HCT116 (cell line): ENCODE measurements at places on chromosomes 7 and 10.

- no peak for DNase-seq
These were observed 68.8 kb downstream of the PROSER2 start for GRCh38 chr10:11891776-11892486.

GRCh38 chr7:31304446-31304845 is 36.1 kb downstream of the NEUROD6 start:
- no peak for DNase-seq

- DNase-seq, result no peak
These were observed 44.9 kb downstream of the HYCC1 start for GRCh38 chr7:22969010-22969431.

- peak; percentile 24 for DNase-seq
These were observed 208.8 kb downstream of the KCNMA1 start for GRCh38 chr10:77428691-77429395.

GRCh38 chr7:44460325-44460724 is 30.1 kb downstream of the NUDCD3 start:
- DNase-seq, result no peak

- no peak for DNase-seq
These were observed 717 bp downstream of the CNPY4 start for GRCh38 chr7:100119970-100120732.

DNA sequence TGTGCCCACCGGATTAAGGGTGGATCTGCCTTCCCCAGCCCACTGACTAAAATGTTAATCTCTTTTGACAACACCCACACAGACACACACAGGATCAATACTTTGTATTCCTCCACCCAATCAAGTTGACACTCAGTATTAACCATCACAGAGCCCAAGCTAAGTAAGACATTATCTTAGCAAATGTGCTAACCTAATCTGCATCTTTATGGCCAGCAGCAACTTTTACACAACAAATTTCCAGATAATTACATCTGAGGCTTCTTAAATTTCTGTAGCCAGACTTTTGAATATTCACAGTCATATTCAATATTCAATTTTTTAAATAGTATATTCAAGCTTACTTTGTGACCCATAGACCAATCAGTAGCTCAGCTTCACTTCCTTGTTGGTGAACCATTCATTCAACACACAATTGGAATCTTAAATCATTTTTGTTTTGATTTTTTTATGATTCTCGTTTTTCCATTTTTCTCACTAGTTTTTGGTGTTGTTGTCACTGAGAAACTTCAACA is 594.2 kb downstream of the IPMK start:
- DNase-seq, result no peak

GRCh38 chr7:148289630-148290029 is 300.9 kb upstream of the C7orf33 start:
- DNase-seq, result no peak

- no peak for DNase-seq
These were observed 171.0 kb upstream of the ZNF32 start for GRCh38 chr10:43819464-43820230.

GRCh38 chr10:117360016-117360415 is 15.2 kb downstream of the PDZD8 start:
- no peak for DNase-seq

DNA sequence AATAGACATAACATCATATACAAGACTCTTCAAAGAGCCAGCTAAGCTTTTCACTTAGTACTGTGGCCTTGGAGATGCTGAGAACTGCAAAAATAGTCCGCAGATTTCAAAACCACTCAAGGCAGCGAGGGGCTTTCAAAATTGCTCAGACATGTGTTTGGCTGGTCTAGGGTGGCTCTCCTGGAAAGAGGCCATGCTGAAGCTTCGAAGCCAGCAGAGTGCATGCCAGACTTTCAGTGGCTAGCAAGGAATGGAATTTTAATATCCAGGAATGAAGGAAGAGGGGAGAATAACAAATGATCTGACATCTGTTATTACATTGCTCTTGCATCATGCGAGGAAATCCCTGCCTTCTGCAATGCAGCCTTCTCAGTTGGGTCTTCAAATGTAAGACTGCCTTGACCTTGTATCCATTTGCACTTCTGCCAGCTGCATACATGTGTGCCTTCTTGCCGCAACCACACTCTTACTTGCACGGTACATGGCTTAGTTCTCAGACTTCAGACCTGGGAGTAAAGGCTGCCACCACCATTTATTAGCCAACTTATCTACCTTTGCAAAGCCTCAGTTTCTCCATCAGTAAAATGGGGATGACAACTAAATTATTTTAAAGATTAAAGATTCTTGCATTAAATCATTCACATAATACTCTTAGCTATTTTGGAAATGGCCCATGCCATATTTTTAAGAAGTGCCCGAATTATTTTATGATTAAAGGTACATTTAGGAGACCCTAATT is 55.9 kb downstream of the ITIH5 start:
- peak; percentile 7 for DNase-seq

GRCh38 chr7:46580766-46581165 is 659.7 kb upstream of the IGFBP3 start:
- DNase-seq, result no peak

GRCh38 chr7:128732521-128733277 is 6.5 kb upstream of the CALU start:
- DNase-seq, result no peak
